Progenitor cell of endocrine pancreas (in vitro differentiated cells): ENCODE measurements at places on chromosomes 1 and 21. TPM values are rescaled to one million over a fixed set of nuclear protein-coding genes. Genes with fewer than 3 reads are reported as not detected.

DNA sequence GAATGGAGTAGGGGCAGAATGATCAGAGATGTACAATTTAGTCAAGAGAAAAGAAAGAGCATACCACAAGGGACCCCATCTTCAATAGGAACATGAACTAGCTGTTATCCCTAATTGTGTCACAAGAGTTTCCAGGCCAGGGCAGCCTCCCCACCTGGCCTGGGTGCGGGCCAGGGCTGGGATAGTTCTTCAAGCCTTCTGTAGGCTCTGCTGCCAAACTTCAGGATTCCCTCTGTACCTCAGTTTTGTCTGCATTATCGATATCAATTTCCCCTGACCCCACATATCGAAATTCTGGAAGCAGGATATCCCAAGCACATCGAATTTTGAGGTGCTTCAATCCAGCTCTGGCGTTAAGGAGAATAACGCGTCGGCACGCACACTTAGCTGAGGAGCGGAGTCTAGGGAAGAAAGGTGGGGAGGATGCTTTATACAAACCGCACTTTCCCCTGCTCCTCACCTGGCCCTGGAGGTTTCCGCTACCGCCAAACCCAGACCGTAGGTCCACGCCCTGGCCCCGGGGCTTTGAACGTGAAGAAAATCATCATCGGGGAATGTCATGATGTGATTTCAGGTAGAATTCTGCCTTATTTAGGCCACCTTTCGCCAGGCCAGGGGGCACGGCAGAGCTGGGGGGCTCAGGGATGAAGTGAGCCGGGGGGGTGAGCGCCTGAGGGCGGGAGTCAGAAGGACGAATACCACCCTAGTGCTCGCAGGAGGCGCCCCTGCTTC lies 7.4 kb downstream of the HLX start:
- no peak for DNase-seq

Gene PTPN14
- total RNA-seq = 37.0 and 43.3 TPM in 2 replicates

DNA sequence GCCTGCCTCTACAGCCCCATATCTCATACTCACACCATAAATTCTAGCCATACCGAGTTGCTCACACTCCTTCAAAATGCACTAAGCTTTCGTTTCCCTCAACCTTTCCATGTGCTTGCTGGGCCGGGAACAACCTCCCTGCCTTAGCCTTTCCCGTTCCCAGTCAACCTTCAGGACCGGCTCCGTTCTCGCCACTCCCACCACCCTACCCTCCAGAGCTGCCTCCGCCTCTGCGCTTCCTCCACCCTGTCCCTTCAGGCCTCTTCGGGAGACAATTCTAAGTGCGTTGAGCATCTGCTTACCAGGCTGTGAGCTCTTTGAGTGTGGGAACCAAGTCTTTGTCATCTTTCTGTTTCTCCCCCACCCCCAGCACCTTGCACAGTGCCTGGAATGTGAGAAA lies 31.6 kb downstream of the KCNN3 start:
- no peak for DNase-seq

Gene HEYL
- 4.3 and 5.2 TPM in 2 replicates for total RNA-seq

DNA sequence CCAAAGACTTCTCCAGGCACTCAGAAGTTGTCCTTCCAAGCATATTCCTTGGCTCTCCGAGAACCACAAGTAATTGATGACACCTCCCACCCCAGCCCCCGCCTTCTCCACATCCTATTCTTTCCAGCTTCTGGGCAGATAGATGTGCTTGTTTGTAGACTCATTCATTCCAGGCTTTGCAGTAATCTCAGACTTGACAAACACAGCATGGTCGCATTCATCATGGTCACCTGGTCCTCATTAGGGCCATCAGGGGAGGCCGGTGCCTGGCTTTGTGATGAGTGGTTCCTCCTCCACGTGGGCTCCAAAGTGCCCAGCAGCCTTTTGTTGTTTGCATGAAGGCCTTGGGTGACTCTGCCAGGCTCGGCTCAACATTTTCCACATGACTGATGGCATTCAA lies 28.5 kb upstream of the KCNE2 start:
- DNase-seq = no peak

Gene PROK1
- total RNA-seq = not detected in 2 replicates

DNA sequence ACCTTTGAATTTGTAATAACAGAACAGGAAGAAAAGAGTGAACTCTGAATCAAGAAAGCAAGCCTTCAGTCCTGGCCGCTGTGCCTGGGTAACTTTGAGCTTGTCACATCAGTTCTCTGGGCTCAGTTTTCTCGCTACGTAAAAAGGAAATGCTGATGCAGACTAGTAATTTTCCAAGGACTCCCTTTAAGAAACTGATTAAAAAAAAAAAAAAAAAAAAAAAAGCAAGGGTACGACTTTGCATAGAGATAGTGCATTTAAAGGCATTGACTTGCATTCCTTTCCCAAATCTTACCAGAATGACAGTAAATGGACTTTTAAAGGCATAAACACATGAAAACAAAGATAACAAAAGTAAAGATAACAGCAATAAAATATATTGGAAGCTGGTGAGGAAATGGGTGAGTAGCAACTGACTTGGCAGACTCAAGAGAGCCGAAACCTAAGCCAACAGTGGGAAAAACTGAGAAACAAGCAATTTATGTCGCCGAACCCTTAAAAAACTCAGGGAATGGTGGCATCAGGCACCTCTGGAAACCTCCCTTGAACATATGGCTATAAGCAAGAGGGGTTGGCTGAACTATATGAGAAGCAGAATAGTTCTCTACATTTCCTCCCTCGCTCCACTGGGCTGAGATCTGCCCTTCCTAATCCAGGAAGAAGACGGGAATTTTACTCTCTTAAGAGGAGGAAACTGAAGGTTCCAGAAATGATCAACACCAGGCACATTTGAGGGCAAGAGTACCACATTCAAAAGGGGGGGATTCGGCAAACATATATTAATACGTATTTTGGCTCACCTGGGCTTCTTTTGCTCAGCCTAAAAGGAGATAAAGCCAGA lies 189.2 kb downstream of the CDC7 start:
- no peak for DNase-seq

DNA sequence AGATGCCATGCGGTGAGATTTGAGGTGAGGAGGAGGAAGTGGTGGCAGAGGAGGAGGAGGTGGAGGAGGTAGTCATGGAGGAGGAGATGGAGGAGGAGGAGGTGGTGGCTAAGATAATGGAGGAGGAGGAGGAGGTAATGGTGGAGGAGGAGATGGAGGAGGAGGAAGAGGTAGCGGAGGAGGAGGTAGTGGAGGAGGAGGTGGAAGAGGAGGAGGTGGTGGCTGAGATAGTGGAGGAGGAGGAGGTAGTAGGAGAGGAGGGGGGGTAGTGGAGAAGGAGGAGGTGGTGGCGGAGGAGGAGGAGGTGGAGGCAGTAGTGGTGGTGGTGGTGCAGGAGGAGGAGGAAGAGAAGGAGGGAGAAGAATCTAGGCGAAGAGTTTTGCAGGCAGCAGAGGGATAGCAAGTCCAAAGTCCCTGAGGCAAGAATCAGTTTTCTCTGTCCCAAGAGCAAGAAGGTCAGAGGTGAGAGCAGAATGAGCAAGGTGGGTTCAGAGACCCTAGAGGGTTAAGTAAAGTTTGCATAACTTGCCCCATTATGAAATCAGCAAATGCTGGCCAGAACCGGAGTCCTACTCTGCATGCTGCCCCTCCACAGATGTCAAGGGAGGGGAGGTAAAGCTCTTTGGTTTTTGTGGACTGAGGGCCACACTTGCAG lies 38.9 kb upstream of the GNPAT start:
- no peak for DNase-seq

- DNase-seq = no peak
Measured at GRCh38 chr1:228695015-228695955, 40.0 kb upstream of the RHOU start.

DNA sequence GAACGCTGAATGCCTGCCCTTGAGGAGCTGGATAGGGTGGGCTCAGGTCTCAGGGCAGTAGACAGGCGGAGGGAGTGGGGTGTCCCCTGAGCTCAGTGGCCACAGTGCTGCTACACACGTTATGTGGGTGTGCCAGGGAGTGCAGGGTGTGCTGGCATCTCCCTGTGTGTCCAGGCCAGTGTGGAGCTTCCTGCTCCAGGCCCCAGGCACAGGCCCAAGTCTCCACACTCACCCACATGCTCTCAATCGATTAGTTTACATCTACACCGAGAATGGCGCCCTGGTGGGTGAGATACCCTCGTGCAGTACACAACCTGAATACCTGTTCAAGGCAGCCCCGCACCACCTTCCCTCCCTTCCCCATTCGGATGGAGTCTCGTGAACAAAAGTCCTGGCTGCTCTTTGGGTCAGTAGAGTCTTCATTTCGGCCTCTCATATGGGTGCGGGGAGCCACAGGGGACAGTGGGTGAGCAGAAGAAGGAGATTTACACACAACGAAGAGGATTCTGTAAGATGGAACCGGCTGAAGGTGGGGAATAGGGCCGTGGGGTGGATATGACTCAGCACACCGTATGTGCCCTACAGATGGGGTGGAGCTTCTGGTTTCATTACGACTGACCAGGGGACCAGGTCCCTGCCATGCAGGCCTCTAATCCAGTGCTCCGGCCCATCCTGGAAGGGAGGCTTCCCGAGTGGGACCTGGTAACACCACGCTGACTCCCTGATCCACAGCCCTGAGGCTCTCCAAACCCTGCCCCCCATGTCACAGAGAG lies 93.3 kb downstream of the SPSB1 start:
- no peak for DNase-seq

Gene ANXA9
- 3.5 TPM in 2 replicates for total RNA-seq

- DNase-seq = no peak
Measured at GRCh38 chr1:111876631-111877030, 112.8 kb downstream of the KCND3 start.

DNA sequence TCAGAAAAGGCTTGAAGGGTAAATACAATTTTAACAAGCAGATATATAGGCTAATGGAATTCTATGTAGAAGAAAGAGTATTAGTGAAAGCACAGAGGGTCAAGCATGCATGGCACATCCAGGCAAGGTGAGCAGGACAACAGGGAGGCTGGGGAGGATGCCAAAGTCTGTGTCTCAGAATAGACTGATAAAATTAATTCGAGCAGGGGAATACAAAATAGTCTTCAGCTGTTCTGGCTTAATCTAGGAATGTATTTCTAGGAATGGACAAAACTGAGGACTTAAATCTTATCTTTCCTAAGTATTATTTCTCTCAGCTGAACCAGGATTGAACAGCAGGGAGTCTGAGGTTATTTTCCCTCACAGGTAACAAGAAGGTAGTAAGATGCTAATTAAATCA lies 35.2 kb downstream of the NVL start:
- no peak for DNase-seq

DNA sequence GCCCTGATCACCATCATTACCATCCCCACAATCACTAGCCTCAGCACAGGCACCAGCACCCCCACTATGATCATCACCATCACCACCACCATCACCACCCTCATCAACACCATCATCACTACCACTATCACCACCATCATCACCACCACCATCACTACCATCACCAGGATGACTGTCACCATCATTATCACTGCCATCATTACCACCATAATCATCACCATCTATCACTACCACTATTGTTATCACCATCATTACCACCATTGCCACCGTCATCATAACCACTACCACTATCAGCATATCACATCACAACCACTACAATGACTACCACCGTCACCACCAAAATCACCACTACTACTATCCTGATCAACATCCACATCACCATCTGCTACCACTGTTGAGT lies 57.3 kb upstream of the CASZ1 start:
- no peak for DNase-seq

- no peak for DNase-seq
Measured at GRCh38 chr1:59249396-59250137, 47.3 kb upstream of the FGGY start.

Gene LAMC1
- total RNA-seq = 72.9 and 77.3 TPM in 2 replicates

Gene AADACL3
- not detected in 2 replicates for total RNA-seq

DNA sequence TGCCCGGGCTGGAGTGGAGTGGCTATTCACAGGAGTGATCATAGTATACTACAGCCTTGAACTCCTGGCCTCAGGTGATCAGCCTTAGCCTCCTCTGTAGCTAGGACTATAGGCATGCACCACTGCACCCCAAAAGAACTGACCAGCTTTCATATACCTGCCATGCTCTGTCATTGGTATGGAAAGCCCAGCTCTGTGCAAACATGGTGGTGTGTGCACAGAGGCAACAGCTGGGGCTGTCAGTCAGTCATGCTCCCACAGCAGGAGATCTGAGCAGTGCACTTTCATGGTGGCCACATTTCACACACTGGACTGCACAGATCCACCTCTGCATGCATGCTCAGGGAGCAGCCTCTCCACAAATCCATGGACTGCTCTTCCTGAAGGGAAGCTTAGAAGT lies 8.8 kb upstream of the JAK1 start:
- no peak for DNase-seq

- DNase-seq = no peak
Measured at GRCh38 chr1:4573526-4573925, 80.9 kb upstream of the AJAP1 start.

DNA sequence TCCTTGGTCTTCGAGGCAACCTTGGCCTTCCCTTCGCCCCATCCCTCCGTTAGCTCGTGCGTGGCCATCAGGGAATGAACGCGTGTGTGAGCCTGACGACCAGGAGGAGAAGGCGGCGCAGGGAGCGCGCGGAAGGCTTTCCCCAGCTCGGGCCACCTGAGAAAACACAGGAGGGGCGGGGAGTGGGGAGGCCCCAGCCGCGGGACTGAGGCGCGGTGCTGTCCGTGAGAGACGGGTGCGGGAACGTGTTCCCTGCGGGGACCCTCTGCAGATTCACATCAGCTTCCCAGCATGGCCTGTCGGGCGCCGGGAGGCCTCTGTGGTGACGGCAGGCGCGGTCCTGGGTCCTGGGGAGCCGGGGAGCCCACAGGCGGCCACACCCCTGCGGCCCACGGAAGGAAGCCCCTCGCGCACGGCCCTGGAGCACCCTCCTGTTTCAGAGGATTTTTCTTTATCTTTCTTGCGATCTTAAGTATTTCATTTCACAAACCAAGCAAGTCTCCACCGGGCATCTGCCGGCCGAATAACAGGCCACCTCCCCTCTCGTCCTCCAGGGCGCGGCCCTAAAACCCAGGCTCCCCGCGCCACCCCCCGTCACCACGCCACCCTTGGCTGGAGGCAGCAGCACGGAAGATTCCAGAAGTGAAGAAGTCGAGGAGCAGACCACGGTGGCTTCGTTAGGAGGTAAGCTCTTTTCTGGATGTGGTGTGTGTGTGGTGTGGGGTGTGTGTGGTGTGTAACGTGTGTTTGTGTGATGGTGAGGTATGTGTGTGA lies 66.3 kb downstream of the SLC19A1 start:
- no peak for DNase-seq
